ENCODE measurements at places on chromosomes 16 and 17.

DNA sequence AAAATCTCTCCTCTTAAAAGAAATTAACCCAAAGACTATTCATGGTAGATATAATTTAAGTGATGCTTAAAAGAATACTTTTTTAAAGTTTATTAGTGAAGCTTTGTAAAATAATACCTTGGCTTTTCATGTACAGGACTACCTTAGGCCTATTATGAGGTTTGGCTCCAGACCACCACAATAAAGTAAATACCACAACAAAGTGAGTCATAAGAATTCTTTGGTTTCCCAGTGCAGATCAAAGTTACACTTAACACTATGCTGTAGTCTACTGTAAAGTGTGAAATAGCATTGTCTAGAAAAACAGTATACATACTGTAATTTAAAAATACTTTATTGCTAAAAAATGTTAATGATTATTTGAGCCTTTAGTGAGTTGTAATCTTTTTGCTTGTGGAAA, 31.7 kb downstream of the CLTC start:
- no peak for DNase-seq

GRCh38 chr16:88857728-88858339, 907 bp downstream of the TRAPPC2L start:
- peak; percentile 71 for DNase-seq

DNA sequence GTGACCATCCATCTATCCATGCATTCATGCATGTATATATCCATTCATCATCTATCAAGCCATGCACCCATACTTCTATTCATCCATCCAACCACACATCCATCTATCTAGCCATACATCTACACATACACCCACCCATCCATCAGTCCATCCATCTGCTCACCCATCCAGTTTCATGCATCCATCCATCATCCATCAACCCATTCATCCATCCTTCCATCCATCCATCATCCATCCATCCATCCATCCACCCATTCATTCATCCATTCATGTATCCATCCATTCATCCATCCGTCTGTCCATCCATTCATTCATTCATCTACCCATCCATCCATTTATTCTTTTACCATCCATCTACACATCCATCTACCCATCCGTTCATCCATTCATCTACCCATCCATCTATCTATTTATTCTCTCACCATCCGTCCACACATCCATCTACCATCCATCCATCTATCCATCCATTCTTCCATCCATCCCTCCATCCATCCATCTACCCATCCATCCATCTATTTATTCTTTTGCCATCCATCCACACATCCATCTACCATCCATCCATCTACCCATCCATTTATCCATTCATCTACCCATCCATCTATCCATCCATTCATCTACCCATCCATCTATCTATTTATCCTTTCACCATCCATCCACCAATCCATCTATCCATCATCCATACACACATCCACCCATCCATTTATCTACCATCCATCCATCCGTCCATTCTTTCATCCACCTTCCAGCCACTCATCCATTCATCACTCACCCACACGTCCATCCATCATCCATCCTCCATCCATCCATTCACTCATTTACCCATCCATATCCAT, 3.2 kb downstream of the CCL17 start:
- DNase-seq = no peak

DNA sequence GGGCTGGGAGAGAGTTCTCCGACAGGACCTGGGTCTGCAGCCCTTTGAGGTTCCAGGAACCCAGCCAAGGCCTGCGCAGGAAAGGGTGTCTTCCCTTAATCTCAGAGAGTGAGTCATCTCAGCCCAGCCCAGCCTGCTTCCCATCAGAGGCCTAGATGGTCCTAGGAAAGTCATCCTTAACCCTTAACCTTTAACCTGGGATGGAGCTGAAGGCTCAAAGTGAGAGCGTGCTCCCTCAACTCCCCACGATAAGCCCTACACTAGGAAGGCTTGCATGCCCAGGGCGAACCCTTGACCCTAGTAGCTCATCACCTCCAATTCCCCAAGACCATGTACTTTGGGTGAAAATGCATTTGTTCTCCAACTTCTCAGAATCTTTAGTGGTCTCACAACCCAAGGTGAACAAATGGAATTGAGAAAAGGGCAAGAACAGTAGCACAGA, 4.8 kb upstream of the ATXN7L3 start:
- no peak for DNase-seq

- DNase-seq = no peak
These were observed 22.5 kb downstream of the TRIM37 start for GRCh38 chr17:59084154-59084553.

DNA sequence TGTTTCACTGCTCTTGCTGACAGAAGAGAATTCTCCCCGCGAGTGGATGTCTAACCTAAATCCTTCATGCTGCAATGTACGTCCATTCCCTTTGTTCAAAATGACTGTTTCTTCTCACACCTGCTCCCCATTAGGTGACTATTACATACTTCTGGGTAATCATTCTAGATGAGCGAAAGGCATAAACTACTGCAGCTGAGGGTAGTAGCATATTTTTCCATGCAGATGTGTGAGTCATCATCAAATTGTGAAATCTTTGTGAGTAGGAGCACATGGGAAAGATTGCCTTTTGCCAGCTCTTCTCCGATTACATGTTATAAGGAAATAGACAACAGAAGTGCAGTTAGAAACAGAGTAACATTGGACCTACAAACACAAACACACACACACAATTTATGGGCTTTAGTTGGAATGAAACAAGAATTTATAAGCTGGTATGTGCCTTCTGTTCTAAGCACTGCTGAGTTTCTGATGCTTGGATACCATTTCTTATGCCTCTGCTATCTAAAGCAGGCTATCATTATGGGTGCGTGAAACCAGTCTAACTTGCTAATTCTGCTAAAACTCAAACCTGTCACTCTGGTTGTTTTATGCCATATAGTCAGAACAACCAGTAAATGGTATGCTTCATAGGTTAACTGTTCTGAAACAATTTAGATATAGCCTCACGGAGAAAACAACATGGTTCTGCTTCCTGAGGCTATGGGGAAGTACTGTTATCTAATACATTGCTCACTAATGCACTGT, 346.9 kb upstream of the PSMD7 start:
- DNase-seq = no peak

- no peak for DNase-seq
These were observed 1.2 kb downstream of the DUSP14 start for GRCh38 chr17:37490638-37491614.

- DNase-seq = peak; percentile 42
These were observed 134.1 kb downstream of the IRF8 start for GRCh38 chr16:86033016-86033474.

- DNase-seq = no peak
These were observed 14.8 kb downstream of the EFCAB5 start for GRCh38 chr17:29956225-29956624.

DNA sequence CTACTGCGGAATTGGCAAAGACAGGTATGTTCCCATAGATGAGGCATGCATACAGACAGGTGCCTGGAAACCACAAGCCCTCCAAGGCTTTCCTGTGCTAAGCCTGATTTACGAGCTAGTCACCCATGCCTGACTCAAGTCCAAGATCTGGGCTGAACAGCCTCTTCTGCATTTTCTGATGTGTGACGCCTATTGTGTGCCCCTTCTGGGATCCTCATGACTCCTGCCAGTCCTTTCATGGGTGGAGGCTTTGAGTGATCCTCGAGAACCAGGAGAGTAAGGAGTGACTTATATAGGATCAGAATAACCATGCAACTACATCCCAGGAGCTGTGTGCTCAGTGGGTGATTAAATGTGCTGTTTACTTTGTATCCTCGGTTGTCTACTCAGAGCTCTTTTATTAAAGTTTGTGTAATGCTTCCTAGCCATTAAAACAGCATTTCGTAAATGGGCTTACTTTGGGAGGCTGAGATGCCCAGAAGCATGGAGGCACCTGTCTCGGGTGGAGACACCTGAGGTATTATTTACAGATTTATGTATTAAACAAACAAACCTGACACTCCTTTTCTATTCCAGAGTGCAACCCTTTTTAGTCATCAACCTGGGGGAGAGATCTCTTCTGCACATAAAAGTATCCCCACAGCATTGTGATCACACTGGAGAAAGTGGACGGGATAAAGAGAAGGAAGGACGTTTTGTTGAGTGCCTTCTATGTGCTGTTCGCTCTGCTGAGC, 373.0 kb upstream of the DYNLRB2 start:
- no peak for DNase-seq

DNA sequence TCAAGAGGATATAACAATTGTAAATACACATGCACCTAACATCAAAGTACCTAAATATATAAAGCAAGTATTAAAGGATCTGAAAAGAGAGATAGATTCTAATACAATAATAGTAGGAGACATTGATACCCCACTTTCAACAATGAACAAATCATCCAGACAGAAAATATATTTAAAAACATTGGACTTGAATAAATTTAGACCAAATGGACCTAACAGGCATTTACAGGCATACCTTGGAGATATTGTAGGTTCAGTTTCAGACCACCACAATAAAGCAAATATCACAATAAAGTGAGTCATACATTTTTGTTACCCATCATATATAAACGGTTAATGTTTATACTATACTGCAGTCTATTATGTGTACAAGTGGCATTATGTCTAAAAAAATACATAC, 104.0 kb downstream of the BRIP1 start:
- no peak for DNase-seq

DNA sequence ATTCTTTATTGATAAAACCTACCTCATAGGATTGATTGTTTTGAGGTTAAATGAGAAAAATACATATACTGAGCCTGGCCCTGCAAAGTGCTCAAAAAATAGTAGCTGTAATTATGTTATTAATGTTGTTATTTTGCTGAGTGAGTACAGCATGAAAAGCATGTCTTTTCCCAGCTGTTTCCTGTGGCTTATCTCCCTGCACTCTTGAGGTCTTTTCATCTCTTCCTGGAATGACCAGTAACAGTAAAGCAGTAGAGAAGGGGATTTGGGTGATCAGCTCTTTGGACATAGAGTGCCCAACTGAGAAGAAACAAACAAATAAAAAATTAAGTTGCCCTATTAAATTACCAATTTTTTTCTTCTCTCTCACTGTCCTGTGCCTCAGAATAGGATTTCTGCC, 53.7 kb downstream of the NFAT5 start:
- DNase-seq = no peak

- no peak for DNase-seq
These were observed 72.4 kb downstream of the RPH3AL start for GRCh38 chr17:280216-280615.

GRCh38 chr17:3526971-3527370, 30.6 kb downstream of the TRPV3 start:
- DNase-seq = no peak

GRCh38 chr16:68420366-68420942, 27.9 kb downstream of the SMPD3 start:
- DNase-seq = no peak

- DNase-seq = no peak
These were observed 24.7 kb downstream of the SSH2 start for GRCh38 chr17:29905086-29905878.

DNA sequence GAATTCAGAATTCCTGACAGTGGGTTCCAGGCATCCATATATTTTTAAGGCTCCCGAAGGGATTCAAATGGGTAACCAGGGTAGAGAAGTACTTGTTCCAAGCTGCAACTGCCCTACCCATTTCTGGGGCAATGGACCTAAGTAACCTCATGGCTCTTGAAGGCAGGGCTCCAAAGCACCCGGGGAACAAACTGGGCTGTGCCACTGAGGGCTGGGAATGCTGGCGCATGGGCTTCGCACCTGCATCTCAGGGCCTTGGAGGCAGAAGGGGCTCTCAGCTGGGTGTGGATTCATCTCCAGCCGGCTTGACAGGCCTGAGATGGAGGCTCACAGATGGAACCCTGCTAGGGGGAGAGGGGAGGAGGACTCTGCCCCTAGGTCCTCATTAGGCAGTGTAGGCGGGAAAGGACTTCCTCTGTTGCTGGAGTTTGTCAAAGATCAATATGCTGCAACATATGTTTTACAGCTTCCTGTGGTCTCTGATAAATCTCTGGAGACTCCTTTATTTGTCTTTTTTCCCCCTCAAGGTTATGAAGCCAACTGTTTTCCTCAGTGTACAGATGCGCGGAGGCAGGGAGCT, 232.3 kb upstream of the NLRP1 start:
- no peak for DNase-seq

- no peak for DNase-seq
These were observed 142.8 kb downstream of the WWOX start for GRCh38 chr16:78242239-78242630.

DNA sequence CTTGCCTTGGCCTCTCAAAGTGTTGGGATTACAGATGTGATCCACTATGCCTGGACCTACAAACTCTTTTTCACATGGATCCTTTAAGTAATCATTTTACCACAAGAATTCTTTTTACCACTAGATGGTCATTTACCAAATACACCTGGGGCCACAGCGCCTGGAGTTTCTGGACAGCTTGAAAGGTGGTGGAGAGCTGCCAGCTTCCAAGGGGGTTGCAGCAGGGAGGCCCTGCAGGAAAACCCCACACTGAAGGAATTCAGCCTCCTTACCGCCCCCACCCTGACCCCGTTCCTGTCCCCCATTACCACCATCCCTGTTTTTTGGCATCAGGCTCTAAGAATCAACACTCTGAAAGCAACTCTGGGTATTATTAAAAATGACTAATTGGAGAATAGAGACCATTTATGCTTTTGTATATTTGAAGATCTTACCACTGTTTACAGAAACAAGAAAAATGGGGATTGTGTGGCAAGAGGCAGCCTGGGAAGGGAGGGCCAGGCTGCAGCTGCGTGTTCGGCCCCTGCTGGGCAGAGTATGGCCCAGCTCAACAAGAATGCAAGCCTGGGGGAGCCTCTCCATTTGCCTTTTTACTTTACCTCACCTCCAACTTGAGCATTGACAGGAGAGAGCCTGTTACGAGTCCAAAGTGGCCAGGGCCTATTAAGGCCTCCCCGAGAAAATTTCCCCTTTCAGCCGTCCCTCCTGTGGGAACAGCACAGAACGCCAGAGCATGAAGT, 209.9 kb downstream of the ZFHX3 start:
- no peak for DNase-seq

GRCh38 chr16:48542966-48543365, 67.0 kb downstream of the N4BP1 start:
- DNase-seq = no peak

DNA sequence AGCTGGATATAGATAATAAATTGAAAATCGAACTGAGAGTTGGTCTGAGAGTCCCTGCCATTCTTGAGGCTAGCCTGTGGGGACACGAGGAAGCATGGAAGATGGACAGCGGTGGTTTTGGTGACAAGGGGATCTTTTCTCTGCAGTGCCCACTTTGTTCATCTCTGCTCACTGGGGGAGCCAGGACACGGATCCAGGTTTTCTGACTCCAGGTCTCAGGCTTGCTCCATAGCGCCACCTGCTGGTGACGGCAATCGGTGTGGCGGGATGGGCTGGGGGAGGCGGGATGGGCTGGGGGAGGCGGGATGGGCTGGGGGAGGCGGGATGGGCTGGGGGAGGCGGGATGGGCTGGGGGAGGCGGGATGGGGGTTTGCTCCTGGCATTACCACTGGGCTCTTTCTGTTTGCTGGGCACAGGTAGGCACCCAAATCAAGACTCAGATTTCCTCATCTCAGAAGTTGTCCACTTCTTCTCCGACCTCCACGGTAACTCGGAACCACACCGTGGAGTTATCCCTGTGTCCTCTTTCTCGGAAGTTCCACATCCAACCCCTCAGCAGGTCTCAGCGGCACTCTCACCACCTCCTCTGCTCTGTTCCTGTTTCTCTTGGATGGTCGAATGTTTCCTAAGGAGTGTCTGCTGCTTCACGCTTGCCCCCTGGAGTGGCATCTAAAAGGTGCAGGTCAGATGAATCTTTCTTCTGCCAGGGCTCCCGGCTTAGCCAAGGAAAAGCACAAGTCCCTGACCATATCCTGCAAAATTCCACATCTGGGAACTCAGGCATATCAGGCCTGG, 142.4 kb downstream of the CYLD start:
- peak; percentile 66 for DNase-seq

Measured in activated naive CD4-positive, alpha-beta T cell treated with anti-CD3 and anti-CD28 coated beads, Interleukin-2, amount 50 U/mL, for 72 hours (primary cell).